ENCODE measurements at places on chromosomes 6 and 20.
A peak's percentile ranks its signal among the peaks of the same experiment; 100 is the strongest.

- no peak for DNase-seq
Measured at GRCh38 chr20:17179840-17180239, 47.0 kb upstream of the PCSK2 start.

DNA sequence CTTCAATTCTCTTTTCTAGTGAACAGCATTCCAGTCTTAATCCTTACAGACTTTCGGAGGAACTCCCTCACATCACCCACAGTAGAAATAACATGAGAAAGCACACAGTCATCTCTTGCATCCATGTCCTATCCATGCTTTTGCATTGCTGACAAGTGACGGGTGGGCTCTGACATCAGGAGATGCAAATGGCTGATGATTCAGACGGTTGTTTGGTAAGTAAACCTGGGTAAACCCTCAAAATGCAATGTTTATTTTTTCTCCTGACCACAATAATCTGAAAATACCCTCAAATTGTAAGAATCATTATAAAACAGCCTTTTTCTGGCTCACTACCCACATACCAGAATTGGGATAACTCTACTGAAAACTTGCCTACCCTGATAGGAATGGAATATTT, 792.0 kb downstream of the MAFB start:
- peak; percentile 97 for DNase-seq

GRCh38 chr6:113558966-113559365, 298.2 kb upstream of the MARCKS start:
- peak; percentile 87 for DNase-seq

- DNase-seq, result no peak
Measured at GRCh38 chr6:27136077-27136644, 111.3 kb upstream of the PRSS16 start.

GRCh38 chr20:45913116-45913515, 1.2 kb upstream of the PLTP start:
- DNase-seq, result no peak

DNA sequence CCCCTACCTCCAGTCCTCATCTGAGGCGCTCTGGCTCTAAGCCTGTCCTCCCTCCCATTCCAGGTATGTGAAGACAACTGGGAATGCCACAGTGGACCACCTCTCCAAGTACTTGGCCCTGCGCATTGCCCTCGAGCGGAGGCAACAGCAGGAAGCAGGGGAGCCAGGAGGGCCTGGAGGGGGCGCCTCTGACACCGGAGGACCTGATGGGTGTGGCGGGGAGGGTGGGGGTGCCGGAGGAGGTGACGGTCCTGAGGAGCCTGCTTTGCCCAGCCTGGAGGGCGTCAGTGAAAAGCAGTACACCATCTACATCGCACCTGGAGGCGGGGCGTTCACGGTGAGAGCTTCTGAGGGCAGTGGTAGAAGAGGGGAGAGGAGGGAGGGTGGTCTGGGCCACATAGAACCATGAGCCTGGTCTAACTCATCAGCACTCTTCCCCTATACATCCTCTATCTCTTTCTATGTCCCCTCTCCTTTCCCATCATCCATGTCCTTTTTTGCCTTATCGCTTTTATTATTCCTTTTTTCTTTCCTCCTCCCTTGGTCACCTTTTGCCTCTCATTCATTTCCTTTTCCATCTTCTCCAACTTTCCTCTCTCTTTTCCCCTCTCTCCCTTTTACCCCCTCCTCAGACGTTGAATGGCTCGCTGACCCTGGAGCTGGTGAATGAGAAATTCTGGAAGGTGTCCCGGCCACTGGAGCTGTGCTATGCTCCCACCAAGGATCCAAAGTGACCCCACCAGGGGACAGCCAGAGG, 3.5 kb downstream of the RING1 start:
- no peak for DNase-seq

DNA sequence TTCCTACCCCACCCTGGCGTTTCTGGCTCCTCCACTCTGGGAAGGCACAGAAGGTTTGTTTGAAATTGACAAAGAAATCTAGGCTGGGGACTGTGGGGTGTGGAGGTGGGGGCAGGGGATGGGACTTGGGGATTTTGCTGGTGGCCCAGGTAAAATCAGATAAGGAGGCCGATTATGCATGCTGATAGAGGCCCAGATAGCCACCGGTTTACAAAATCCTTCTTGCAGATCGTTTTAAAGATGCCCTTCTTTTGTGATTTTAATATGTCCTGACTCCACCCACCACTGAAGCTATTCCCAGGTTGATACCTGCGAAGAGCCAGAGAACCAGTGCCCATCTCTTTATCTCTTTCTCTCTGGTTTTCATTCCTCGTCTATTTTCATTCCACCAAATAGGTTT, 104.9 kb downstream of the TFAP2C start:
- no peak for DNase-seq

DNA sequence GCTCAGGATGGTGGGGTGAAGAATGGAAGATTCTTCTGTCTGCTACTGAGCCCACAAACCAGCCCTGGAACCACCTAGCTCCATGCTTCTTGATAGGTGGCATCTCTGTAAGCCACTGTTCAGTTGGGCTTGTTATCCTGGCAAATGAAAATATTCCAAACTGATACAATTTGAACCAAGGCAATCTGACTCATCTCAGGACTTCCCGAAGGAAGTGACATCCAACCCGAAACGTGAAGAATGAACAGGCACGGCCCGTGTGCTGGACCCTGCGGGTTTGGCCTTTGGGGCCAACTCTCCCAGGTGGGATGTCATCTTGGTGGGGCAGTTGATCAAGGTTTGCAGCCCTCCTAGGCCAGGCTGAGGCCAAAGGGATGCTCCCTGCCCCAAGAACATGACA, 160.3 kb downstream of the PREX1 start:
- no peak for DNase-seq

GRCh38 chr20:46681032-46681854, 8.0 kb downstream of the TP53RK start:
- DNase-seq, result peak; percentile 46

DNA sequence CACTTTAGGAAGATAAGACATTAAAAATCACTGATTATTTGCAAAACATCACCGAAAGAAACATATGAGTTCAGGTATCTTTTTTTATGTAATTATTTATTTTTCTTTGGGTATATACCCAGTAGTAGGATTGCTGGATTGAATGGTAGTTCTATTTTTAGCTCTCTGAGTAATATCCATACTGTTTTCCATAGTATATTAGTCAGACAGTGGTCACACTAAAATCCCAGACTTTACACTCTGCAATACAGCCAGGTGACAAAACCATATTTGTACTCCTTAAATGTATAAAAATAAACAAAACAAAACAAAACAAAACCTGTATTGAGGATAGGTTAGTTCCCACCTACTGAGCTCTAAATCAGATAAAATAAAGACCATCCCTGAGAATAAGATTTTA, 1024.3 kb upstream of the EYS start:
- DNase-seq, result peak; percentile 43

DNA sequence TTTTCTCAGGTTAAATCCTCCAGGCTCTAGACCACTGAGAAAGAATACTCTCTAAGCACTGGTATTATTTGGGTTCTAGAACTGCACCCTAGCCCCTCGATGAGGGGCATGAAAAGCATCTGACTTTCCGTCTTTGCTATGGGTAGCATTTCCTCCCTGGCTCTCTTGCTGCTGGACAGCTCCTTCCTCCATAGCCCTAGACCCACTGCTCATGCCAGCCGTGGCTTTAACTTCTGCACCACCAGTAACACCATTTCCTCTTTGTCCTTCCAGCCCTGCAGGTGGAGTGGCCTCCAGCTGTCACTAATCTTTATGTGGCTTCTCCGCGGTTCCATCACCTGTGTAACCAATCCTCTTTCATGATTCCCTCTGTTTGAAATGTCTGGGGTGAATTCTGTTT, 194.9 kb downstream of the SCP2D1 start:
- no peak for DNase-seq

DNA sequence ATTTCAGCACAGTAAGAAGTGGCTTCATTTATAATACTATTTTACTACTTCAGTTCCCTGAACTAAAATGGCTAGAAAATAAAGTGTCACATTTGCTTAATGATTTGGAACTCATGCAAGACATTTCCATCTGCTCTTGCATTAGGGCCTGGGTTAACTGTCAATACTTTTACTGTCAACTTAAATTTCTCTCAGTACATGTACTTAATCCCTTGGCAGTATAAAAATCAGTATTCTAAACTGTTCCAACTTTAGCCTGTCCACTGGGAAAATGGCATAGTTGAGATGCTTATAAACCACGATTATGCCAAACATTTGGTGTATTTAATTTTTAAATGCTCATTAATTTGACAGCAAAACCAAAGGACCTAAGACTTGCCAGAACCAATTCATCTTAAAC, 154.5 kb downstream of the ASCC3 start:
- DNase-seq, result peak; percentile 66

DNA sequence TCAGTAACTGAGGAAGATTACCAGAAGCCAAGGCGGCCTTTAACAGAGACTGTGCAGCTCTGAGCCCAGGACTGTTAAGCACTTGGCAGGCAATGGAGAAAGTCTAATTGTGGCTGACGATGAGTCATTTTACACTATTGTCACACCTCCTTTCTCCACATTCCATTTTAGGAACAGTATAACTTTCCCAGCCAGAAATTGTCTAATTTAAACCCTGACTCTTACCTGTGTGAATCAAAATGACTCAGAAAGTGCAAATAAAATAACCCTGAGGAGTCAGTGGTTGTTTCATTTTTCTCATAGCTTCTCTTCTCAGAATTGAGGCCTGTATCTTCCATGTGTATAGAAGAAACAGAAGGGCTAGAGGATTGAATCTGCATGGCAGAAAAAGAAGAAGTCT, 40.0 kb upstream of the OPN5 start:
- peak; percentile 12 for DNase-seq

DNA sequence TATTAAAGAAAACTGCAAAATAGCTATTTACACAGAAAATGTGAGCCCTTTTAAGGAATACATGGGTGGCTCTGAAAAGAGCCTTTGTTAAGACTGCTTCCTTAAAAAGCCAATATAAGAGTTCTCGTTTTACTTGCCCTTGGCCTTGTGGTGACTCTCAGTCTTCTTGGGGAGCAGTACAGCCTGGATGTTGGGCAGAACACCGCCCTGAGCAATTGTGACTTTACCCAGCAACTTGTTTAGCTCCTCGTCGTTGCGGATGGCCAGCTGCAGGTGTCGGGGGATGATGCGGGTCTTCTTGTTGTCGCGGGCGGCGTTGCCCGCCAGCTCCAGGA, 111.5 kb downstream of the HFE start:
- no peak for DNase-seq

GRCh38 chr6:126015863-126016262, 29.5 kb downstream of the TRMT11 start:
- DNase-seq, result peak; percentile 80

GRCh38 chr6:87806099-87806498, 104.1 kb upstream of the AKIRIN2 start:
- DNase-seq, result no peak

GRCh38 chr6:116512111-116512559, 696 bp downstream of the CALHM5 start:
- no peak for DNase-seq

- DNase-seq, result peak; percentile 76
Measured at GRCh38 chr6:144104898-144105487, 9.6 kb upstream of the SF3B5 start.

GRCh38 chr6:142187209-142187608, 40.1 kb downstream of the VTA1 start:
- DNase-seq, result peak; percentile 67

- DNase-seq, result no peak
Measured at GRCh38 chr6:168870982-168871381, 382.7 kb downstream of the THBS2 start.

- no peak for DNase-seq
Measured at GRCh38 chr20:9926476-9926875, 87.6 kb upstream of the PAK5 start.
